ENCODE measurements at places on chromosomes 3 and 15.

- DNase-seq = peak; percentile 62
Measured at GRCh38 chr3:185823078-185824044, 1.5 kb downstream of the IGF2BP2 start.

DNA sequence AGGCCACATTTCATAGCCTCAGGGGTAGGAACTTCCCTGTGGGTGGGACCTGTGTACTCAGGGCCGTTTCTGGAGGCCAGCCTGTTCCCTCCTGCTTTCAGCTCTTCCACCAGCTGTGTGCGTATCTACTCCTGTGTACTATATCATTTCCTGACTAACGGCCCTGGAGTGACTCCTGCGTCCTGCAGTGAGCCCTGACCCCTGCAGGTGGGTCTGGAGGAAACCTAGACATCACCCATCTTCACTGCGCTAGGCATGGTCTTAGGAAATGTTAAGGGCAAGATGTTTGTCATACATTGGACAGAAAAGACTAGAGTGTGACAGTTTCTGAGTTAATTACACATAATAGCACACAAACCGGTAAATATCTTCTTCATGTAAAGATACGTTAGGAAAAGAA, 297.3 kb downstream of the GABRB3 start:
- no peak for DNase-seq

DNA sequence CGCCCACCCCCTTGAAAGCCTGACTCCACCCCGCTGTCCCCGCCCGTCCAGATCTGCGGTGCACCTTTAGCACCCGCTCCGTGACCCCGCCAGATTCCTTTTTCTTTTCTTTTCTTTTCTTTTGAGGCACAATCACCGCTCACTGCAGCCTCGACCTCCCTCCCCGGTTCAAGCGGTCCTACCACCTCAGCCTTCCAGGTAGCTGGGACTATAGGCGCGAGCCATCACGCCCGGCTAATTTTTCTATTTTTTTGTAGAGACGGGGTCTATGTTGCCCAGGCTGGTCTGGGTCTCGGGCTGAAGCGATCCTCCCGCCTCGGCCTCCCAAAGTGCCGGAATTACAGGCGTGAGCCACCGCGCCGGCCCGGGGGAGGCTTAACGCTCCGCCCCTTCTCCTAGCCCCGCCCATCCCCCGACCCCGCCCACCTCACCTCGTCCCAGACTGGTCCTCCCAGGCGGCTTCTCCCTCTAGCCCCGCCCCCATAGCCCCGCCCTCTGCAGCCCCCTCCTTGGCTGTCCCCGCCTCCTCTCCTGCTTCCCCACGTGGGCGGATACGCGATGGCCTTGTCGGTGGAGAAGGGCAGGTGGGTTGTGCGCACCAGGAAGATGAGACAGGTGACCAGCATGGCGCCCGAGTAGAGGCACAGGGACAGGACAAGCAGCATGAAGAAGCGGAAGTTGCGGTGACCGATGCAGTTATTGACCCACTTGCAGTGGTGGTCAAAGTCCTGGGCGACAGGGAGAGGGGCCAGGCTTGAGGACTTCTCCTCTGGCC, 3.2 kb downstream of the ZDHHC19 start:
- DNase-seq = peak; percentile 45

- DNase-seq = peak; percentile 16
Measured at GRCh38 chr15:39735120-39735717, 47.4 kb downstream of the FSIP1 start.

DNA sequence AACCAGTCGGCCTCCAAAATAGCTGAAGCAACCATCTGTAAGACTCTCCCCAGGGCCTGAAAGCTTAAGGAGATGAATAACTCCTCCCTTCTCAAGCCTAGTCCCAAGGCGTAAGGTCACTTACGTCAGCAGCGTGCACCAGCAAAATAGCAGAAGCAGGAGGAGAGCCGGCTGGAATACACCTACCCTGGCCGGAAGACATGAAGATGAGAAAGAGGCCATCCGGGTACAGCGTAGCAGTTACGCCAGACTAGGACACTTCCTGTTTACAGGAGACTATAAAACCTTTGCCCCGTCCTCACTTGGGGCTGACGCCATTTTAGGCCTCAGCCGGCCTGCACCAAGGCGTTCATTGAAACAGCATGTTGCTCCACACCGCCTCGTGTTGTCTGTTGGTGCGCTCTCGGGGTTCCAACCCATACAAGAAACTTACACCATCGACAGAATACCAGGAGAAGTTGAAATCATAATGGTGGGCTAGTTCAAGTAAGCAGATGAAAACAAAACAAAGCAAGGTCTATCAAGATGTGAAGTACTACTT, 2.5 kb downstream of the CFAP92 start:
- DNase-seq = no peak

DNA sequence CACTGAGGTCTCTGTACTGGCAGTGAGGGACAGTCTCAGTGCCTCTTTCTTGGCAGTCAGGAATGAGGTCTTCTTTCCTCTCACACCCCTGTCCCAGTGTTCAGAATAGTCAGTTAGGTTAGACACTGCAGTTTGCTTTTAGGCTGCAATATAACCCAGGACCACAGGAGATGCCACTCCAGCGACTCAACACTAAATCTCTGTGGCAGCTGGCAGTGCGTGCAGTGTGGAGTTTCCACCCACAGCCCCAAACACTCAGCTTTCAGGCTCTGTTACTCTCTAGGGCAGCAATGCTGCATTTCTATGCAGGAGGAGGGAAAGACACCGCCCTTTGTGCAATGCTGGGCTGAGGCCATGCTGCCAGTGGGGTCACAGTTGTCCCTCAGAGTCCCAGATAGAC, 150.2 kb upstream of the SUCLG2 start:
- DNase-seq = peak; percentile 22

DNA sequence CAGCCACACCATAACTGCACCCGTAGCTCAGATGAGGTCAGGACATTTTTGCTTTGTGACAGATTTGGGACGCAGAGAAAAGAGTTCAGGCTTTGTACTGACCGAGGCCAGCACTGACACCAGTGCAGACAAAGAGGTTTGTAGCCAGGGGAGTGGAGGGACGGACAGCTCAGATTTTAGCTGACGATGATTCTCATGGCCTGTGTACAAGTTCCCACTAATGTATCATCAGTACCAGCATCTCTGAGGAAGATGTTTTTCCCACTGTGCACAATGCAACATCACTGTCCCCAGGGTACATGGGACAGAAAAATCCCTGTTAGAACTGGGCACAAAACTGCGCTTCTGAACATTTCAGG, 112.7 kb downstream of the SLCO3A1 start:
- no peak for DNase-seq

DNA sequence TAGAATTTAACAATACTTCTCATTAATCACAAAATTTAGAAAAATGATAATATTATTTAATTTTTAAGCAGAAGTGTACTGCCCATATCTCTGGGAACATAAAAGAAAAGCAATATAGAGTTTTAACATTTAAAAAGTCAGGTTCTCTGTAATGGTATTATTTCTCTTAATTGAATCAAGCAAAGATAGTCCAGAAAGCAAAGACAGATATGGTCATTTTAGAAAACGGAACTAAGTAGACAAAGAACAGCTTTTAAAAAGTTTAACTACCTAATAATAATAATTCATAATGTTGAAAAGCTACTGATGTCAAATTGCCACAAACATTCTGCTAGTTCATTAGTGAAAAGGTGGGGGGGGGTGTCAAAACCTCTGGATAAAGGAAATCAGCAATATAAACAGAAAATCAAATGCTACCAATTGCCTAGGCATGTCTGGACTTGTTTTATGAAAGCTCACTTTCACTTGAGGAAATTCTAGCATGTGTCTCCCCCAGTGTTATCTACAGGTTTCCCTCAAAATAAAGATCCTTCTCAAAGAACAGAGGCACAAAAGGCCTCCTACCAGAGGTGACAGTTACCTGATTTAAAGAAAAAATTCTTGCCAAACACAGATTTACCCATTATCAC, 1.7 kb downstream of the ZMAT3 start:
- peak; percentile 51 for DNase-seq

- DNase-seq = peak; percentile 83
Measured at GRCh38 chr15:62647202-62647842, 395.2 kb upstream of the TPM1 start.

DNA sequence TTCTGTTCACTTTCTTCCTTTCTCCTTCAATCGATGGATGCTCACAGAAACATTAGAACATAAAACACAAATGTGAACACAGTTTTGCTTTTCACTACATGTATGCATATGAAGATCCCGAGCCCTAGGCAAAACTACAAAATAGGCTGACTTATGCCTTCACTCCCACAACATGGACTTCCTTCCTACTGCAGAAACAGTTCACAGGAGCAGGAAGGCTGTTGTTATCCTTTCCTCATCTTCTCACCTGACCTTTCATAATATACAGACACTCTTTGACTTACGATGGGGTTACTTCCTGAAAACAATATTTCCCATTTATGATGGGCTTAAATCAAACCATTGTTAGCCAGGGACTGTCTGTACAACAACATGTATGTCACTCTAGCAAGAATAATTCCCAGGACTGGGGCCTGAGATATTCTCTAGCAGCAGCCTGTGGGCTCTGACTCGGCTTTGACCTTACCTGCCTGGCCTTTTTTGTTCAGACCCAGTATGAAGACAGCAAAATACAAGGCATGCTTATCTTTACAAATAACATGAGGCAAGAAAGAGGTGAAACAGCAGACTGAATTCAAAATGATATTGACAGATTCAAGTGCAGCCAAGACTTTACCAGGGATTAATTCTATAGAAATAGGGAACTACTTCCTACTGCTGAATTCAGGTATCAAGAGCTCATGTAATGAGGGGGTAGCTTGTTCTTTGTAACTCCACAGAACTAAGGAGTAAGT, 51.8 kb upstream of the PLXND1 start:
- no peak for DNase-seq

DNA sequence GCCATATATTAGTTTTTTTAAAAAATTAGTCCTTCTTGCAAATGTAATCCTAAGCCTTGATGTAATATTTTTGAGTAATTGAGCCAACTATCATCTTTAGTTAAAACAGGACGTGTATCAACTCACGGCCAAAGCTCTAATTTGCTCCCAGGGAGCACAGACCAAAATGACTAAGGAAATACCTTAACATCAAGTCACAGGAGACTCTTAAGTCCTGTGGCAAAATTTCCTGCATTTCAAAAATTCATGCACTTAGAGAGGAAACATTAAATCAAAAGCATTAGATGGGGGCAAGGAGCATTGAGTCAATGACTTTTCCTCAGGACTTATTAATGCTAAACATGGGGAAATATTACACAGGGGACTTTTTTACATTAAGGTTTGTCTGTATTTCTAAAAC, 276.0 kb downstream of the MFSD1 start:
- DNase-seq = peak; percentile 90

GRCh38 chr3:129688271-129688895, 81.9 kb upstream of the PLXND1 start:
- DNase-seq = peak; percentile 39

GRCh38 chr3:78697426-78697825, 1070.4 kb downstream of the ROBO1 start:
- DNase-seq = peak; percentile 4

DNA sequence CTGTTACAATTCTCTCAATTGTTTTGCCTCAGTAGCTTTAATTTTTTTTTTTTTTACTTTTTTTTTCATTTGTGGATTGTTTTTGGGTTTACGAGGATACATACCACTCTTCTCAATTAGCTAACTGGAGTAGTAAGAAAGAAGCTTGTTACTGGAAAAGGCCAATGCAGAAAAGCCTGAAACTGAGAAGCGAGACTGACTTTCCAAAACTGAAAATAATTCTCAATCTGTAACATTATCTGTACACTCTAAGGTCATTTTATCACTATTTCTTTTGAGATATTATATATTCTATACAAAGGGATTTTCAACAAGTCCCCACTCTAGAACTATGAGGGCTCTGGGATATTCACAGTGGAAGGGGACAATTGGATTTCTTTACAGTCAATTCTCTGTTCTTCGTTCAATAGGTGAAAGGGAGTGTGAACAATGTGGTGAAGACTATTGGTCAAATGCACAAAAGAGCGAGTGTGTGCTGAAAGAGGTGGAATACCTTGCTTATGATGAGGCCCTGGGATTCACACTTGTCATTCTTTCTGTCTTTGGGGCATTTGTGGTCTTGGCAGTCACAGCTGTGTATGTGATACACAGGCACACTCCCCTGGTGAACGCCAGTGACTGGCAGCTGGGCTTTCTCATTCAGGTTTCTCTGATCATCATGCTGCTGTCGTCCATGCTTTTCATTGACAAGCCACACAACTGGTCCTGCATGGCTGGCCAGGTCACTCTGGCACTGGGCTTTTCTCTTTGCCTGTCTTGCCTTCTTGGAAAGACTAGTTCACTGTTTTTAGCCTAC, 83.9 kb upstream of the KCNAB1 start:
- no peak for DNase-seq

- no peak for DNase-seq
Measured at GRCh38 chr3:156383441-156384025, 171.4 kb downstream of the SSR3 start.

GRCh38 chr15:92810418-92811138, 89.5 kb upstream of the CHD2 start:
- DNase-seq = peak; percentile 86

GRCh38 chr3:171173736-171174135, 147.2 kb upstream of the SLC2A2 start:
- no peak for DNase-seq

- DNase-seq = no peak
Measured at GRCh38 chr3:181790561-181790960, 78.8 kb downstream of the SOX2 start.

DNA sequence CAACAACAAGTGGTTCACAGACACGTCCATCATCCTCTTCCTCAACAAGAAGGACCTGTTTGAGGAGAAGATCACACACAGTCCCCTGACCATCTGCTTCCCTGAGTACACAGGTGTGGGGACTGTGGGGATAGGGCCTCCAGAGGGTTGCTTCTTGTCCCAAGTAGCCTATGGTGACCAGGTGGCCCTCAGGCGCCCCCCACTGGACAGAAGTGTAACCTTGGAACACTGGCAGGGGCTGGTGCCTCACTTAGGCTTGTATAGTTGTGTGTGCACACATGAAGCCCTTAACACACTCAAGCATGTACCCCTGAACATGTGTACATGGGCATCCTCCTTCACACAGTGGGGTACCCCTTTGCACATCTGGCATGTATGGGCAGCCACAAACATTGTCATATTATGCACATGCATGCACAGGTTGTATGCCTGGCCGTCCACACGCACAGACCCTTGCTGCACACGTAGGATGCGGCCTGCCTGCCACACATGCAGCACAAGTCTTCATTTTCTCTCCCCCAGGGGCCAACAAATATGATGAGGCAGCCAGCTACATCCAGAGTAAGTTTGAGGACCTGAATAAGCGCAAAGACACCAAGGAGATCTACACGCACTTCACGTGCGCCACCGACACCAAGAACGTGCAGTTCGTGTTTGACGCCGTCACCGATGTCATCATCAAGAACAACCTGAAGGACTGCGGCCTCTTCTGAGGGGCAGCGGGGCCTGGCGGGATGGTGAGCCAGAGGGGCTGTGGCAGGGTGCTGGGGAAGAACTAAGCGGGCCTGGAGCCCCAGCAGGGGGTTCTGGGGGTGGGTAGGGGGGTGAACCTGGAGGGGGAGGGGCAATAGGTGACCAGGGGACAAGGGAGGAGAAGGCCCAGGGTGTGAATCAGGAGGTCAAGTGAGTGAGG, 11.7 kb upstream of the SEMA3B start:
- DNase-seq = no peak

- DNase-seq = no peak
Measured at GRCh38 chr15:52008359-52008697, 10.7 kb upstream of the MAPK6 start.

Data from foreskin fibroblast (primary cell).